Upper lobe of right lung (tissue), 1 donor: ENCODE measurements at places on chromosomes 1 and 21. TPM values are rescaled to one million over a fixed set of nuclear protein-coding genes. Genes with fewer than 3 reads are reported as not detected.

Gene OR2M3
- total RNA-seq, result not detected

- no peak overlapping the region for H3K27ac ChIP-seq
- H3K36me3 ChIP-seq, result no peaks in the 10 kb centered on the region
- DNase-seq, result no peak
Observed at GRCh38 chr1:85448358-85448757, 16.6 kb downstream of the DDAH1 start.

DNA sequence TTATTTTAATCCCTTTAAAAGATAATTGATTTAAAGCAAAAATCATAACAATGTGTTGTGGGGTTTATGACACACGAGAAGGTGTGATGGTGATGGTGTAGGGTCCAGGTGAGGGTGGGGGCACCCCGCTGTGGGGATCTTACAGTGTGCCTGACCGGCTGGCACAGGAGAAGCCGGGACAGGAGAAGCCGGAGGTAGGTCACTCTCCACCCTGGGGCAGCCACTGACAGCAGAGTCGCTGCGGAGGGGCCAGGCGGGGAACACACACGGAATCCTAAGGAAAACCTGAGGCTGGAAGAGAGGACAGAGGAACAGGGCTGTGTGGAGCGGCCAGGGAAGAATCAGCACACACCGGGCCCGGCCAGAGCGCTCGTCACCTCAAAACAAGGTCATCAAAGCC is 4.3 kb upstream of the LRRC3 start:
- no peaks in the 10 kb centered on the region for H3K36me3 ChIP-seq
- no peak overlapping the region for H3K27ac ChIP-seq
- H3K4me3 ChIP-seq, result no peak overlapping the region
- DNase-seq, result no peak

DNA sequence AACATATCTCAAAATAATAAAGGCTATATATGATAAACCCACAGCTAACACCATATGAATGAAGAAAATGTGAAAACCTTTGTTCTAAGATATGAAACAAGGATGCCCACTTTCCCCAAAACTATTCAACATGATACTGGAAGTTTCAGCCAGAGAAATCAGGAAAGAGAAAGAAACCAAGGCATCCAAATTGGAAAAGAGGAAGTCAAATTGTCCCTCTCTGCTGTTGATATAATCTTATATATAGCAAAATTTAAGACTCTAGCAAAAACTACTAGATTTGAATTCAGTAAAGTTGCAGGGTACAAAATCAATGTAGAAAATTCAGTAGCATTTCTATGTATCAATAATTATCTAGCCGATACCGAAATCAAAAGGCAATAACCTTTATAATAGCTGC is 4.3 kb upstream of the OR10Z1 start:
- H3K4me3 ChIP-seq, result no peak overlapping the region
- no peaks in the 10 kb centered on the region for H3K4me1 ChIP-seq
- no peaks in the 10 kb centered on the region for H3K36me3 ChIP-seq
